ENCODE measurements at places on chromosomes 6 and 20.

DNA sequence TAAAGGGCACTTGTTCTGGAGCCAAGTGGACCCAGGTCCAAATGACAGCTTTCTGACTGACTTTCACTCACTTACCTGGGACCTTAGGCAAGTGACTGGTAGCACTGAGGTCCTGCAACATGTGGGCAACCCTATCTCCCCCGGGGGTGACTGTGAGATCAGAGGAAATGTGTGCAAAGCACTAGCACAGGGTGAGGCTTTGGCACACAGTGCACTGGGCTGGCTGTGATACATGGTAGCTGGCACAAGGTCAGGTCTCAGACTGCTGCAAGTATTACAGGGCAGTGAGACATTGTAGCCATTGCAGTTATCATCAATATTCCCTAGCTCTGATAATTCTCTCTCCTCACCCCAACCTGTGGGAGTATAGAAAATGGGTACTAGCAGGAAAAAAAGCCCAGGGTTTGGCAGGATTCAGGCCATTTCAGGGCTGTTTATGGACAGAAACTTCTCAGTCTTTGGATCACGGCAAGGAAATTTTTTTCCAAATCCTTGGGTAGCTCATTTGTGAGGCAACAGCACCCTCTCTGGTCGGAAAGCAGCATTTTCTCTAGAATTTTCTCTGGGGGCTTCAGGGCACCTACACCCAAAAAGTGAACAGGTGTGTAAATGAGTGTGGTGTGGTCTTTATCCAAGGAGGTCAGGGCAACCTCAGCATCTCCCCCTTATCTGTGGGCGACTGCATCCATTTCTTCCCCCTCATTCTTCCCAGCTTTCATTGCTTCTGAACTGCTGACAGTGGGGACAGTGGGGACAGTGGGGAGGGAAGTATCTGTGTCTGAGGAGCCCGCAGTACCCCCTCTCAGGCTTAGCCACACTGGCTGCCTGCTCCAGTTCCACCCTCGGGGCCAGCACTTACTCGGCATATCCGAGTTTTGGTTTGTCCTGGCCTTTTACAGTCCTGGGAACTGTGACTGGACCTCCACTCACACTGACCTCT is 148.7 kb upstream of the PHACTR3 start:
- no peak for DNase-seq

DNA sequence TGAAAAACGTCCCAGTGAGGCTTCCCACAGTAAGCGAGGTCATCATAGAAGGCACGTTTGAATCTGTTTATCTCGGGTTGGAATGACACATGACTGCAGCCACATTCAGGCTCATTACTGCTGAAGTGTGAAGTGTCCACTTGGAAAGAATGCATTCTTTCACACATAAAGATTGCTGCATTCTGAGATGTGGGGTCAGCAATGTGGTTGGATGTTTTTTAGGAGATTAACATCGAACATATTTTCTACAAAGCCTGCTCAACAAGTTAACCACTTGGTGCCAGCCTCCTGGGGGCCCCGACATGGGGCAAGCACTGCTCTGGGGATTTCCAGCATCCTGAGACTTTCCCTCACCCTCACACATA is 79.9 kb downstream of the BMP6 start:
- no peak for DNase-seq

GRCh38 chr6:163583558-163583957 is 169.0 kb downstream of the QKI start:
- no peak for DNase-seq

- DNase-seq = no peak
Measured at GRCh38 chr6:70629929-70630328, 37.8 kb upstream of the SMAP1 start.

DNA sequence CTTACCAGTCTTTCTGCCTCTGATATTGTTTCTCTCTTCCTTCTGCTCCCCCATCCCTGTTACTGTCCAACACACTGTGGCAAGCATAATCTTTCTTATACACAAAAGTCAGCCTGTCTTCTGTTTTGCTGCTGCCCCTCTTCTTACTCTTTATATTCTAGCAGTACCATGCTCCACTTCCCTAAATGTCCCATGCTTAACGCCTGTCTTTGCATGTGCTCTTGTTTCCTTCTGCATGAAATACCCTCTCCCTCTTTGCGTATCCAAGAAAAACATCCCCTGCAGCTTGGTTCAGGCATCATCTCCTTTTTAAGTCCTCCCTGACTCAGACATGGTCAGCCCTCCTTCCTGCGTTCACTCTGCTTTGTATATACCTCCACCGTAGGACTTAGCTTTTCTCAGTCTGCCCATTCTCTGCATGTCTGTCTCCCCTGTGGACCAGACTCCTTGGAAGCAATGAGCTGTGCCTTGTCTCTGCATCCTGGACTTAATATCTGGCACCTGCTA is 103.9 kb downstream of the CTNNBL1 start:
- DNase-seq = no peak

DNA sequence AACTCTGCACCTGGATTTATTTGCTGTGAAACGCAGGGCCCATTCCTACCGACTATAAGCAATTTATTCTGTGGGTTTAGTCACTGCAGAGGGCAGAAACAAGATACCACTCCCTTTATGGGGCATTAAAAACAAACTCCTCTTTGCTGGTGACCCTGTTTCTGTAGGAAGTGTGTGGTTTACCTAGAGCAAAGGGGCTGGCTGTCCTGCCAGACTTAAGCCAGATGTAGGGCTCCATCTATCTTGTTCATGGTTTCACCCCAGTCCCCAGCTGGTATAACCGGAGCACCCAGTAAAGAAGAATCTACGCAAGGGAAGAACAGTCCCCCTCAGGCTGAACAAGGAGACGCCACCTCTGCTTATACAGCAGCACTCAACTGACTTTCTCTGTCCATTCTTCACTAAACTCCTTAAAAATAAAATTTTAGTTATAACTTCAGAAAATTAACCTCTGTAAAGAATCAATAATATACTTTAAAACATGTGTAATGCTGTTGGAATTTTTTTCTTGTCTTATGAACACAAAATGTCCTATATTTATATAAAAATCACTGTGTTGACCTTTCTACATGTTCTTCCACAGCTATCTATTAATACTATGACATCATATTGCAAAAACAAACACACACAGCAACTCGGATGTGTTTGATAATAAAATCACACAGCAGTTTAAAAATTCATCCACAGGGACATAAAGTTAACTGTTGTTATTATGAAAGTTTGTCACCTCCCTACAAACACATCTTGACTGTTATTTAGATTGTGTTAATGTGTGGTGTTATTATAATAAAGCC is 126.1 kb upstream of the RPS6KA2 start:
- no peak for DNase-seq

DNA sequence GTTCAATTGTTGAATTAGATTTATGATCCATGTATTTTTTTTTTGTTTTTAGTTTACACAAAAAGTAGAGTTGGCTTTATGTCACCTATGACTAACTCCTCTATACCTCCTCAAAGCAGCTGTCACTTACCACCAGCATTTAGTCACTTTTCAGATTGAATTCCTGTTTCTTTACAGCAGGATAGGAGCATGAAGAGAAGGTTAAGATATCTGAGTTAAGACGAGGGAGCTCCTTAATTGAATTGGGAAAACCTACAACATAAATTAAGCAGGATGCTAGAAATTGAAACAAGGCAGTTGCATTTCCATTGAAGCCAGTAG is 237.2 kb downstream of the FARS2 start:
- DNase-seq = no peak

Data from left forelimb (tissue), 1 donor.